Stimulated activated CD4-positive, alpha-beta T cell treated with anti-CD3 and anti-CD28 coated beads, Interleukin-12 subunit alpha, Interleukin-12 subunit beta, amount 100 ng/mL, for 24 hours (primary cell): ENCODE measurements at places on chromosomes 2 and 18.

GRCh38 chr18:36086186-36086585 lies 18.8 kb upstream of the RPRD1A start:
- DNase-seq, result no peak

- no peak for DNase-seq
These were observed 1.1 kb downstream of the KANSL1L start for GRCh38 chr2:210170196-210170445.

- DNase-seq, result no peak
These were observed 248.5 kb downstream of the PRKCE start for GRCh38 chr2:45899926-45900325.

DNA sequence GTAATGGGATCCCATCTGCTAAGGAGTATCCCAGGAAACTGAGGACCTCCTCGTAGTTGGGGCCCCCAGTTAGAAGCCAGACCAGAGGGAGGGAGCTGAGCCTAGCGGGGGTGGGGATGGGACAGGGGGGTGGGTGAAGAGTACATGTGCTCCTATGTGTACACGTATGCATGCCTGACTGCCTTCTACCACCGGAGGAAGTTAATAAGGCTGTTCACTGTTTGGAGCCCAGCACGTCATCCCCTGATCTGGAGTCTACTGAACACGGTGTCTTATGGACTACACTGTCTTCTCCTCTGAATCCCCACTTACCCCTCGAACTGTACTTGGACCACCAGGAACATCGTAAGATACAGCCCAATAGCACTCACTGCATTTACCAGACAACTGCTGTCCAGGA lies 68.5 kb downstream of the SFXN5 start:
- no peak for DNase-seq

DNA sequence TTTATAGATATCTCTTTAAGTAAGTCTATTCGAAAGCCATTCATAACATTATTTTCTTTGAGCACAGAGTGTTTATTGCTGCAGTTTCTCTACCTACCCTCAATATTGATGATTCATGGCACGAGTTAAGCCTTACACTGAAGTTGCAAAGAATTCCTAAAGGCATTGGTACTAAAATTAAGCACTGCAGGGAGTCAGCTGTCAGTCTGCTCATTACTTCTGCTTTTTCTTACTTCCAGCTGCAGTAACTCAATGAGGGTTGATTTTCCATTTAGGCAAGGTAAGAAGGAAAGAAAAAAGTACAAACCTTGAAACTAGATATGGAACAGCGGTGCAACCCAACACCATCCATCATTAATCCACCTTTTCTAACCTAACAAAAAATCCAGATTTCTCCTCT lies 65.2 kb downstream of the RNF152 start:
- DNase-seq, result no peak

GRCh38 chr2:130818809-130819208 lies 17.9 kb upstream of the ARHGEF4 start:
- no peak for DNase-seq

DNA sequence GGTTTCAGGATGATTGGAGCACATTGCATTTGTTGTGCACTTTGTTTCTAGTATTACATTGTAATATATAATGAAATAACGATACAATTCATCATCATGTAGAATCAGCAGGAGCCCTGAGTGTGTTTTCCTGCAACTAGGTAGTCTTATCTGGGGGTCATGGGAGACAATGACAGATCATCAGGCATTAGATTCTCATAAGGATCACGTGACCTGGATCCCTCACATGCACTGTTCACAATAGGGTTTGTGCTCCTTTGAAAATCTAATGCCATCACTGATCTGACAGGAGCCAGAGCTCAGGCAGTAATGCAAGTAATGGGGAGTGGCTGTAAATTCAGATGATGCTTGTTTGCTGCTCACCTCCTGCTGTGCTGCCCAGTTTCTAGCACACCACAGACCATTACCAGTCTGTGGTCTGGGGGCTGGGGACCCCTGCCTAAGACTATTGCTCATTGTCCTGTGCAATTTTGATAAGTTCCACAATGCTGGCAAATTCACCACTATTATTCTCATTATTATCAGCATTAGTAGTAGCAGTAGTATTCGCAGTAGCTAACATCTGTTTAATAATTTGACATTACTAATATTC lies 428.7 kb upstream of the TNP1 start:
- DNase-seq, result no peak
